ENCODE measurements at places on chromosomes 1 and 21.
A peak's percentile ranks its signal among the peaks of the same experiment; 100 is the strongest.

GRCh38 chr1:23394684-23395083 is 25.0 kb upstream of the ZNF436 start:
- no peak for DNase-seq

DNA sequence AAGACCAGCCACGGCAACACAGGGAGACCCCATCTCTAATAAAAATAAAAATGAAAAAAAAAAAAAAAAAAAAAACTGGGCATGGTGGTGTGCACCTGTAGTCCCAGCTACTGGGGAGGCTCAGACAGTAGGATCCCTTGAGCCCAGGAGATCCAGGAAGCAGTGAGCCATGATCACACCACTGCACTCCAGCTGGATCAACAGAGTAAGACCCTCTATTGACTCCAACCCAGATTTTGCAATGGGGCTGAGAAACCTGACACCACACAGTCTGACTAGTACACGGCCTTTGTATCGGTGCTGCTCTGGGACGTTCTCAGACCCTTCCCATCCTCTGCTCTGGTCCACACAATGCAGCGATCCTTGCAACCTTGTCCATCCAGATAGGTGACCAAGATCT is 31.8 kb downstream of the SPATA21 start:
- DNase-seq, result no peak

DNA sequence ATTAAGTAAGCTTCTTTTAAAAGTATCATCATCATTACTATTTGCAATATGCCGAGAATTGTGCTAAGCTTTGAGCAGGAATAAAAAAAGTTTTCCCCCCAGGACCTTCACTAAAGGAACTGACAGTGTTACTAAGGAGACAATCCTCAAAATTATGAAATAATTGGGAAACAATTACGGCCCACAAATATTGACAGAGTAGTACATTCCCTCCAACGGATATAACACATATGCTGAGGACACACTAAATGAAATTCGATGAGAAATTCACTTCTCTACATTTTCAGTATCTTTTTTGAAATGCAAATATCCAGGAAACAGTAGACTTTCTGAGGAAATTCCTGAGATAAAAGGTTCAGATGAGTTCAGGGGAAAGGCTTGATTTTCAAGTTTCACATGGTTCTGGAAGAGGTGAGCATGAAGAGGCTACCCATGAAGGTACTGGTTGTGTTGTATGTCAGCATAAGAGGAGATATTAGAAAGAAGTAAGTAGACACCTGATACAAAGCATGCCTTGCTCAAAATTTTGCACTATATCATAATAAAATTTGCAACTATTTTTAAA is 171.2 kb upstream of the NR5A2 start:
- DNase-seq, result no peak

DNA sequence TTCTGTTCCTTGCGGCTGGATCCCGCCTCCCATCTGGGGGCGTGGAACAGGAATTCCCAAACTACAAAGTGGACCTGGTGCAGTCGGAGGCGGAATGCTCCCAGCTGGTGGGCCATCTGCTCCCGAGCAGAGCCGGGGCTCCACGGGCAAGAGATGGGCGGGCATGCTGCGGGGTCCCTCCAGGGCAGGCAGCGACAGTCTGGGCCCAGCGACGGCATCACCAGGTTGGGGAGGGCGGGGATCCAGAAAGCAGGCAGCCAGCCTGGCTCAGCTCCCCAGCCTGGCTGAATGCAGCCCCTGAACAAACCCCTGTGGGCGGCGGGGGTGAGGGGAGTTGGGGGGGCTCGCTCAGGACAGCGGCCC is 3.6 kb downstream of the MEGF6 start:
- no peak for DNase-seq

- no peak for DNase-seq
Measured at GRCh38 chr1:34790985-34791384, 1.8 kb upstream of the GJA4 start.

DNA sequence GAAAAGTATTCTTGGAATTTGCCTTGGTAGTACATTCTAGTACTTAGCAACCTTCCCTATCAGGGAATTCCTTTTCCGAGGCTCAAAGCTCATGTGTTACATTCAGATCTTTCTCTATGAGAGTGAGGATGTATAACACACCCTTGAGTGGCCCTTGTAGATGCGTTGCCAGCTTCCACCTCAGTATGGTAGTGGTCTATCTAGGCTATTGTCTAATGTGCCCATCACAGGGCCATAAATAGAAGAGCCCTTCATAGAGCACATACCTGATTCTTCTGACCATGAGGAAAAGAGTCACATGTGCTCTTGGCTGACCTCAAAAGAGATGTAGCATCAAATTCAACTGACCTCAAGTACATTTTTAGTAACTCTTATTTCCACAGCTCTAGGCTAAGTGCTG is 14.0 kb upstream of the ZC3H11B start:
- no peak for DNase-seq

DNA sequence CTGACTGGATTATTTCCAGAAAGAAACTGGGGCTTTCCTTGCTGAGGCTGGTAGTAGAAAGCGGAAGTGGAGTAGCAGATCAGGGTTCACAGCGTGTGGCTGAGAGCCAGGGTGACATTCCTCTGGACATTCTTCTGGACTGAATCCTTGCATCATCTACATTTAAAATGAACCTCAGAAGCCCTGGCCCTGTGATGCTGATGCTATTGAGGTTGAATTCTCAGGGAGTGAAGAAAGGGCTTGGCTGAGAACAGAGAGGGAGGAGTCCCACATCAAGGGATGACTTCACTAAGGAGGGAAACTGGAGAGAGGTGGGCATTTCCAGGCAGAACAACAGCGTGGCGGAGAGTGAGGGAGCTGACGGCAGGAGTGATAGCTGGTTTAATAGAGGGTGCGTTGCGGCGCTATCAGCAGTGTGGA is 102.3 kb upstream of the LMO4 start:
- no peak for DNase-seq

GRCh38 chr1:7613106-7613850 is 157.8 kb upstream of the VAMP3 start:
- no peak for DNase-seq

- DNase-seq, result no peak
Measured at GRCh38 chr1:43434256-43434655, 19.5 kb downstream of the HYI start.

- no peak for DNase-seq
Measured at GRCh38 chr1:36761113-36761512, 273.2 kb downstream of the GRIK3 start.

DNA sequence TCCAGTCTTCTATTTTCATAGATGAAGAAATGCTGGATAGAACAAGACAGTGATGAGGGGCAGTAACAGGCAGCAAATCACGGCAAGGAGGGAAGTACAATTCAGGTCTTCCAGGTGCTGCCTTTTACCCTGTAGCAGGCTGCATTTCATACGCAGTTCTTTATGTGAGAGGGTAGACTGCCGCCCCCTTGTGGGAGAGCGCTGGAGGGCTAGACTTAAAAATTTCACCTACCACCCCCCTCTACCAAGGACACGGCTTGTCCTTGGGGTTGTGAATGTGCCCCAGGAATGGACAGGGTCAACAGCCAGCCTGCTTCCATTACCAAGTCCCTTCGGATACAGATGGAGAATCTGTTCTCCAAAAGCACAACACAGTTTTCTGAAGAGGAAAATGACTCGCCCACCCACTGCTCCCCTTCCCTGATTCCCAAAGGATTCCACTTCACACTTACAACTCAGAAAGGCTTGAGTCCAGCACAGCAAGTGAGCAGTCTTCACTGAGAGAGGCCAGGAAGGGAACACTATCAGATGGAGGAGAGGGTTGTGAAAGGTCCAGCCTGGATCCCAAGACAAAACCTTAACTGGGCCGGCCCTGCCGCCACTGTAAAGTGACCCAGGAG is 7.4 kb downstream of the WDR77 start:
- DNase-seq, result peak; percentile 55

DNA sequence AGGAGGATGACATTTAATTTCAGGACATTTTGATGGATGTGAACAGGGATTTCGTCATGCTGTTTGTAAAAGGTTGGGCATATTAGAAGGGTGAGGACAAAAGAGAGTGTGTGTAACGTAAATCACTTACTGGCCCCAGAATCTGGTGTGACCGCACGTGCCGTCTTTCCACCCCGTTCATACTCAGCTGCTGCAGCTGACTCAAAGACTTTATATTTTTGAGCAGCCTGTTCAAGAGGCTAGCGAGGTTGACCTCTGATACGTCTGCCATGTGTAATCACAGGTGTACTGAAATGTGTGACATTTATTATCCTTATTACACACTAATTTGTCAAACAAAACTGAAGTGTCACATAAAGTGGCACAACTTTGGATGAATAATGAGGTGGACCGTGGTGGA is 66.5 kb upstream of the ERRFI1 start:
- no peak for DNase-seq

DNA sequence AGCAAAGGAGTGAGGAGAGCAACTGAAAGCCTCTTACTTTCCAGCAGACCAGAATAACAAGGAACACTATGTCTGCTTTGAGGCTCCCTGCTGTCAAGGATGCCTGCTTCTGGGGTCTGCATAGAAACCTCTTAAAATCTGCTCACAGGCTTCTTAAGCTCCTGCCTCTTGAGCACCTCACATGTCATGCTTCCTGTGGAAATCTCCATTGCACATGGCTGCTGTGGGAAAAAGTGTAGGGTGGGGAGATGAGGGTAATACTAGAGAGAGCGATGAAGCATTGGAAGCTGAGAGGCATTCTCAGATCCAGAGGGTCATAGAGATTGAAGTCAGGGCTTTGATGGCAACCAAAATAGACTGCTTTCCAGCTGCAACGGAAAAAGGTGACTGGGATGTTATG is 6.2 kb upstream of the HLX start:
- no peak for DNase-seq

DNA sequence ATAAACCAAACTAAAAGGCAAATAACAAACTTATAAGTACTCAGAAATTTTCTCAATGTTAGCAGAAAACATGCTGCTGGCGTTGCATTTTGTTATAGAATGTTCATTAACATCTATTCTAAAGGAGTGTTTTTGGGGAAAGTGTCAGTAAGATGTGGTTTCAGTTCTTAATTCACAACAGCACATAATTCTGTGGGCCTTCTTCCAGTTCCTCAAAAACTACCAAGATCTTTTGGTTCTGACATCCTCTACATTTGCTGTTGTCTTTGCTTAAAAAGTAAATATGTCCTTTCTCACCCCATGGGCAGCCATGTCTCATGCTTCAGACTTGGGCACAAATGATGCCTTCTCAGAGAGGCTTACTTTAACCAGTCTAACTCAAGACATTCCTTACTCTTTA is 152.5 kb downstream of the CDC7 start:
- DNase-seq, result no peak

DNA sequence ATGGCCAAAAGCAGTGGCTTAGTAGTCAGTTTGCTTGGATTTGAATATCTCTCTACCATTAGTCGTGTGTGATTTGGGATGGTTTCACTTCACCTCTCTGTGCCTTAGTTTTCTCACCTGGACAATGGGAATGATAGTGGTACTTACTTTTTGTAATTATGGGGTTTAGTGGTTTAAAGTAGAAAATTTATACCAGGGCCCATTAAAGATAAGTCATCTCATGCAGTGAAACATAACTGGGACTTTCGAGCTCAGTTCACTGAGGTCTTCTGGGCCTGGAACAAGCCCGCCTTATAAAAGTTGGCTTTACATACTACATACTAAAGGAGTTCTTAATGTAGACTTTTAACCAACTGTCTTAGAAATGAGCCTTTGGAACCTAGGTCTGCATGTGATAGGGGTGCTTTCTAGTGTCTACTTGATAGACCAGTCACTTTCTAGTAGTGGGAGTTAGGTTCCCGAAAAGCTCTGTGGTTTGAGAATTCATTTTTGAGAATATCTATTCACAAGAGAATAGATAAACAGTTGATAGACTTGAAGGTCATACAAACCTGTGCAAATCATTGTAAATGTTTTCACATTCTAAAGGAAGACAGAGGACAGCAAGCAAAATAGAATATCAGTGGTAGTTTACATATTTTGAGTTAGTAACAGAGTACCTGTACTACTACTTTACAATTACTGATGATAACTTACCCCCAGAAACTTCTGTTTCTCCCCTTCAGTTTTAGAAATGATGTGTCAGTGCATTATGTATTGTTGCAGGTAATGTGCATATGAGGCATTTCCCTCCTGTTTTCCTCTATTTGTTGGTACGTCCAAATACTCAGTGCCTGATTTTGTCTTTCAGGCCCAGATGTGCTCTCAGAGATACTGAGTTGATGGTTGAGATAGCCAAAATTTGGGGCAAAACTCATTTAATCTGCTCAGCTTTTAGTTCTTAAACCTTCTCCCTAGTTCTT is 48.0 kb downstream of the DYRK1A start:
- DNase-seq, result no peak

DNA sequence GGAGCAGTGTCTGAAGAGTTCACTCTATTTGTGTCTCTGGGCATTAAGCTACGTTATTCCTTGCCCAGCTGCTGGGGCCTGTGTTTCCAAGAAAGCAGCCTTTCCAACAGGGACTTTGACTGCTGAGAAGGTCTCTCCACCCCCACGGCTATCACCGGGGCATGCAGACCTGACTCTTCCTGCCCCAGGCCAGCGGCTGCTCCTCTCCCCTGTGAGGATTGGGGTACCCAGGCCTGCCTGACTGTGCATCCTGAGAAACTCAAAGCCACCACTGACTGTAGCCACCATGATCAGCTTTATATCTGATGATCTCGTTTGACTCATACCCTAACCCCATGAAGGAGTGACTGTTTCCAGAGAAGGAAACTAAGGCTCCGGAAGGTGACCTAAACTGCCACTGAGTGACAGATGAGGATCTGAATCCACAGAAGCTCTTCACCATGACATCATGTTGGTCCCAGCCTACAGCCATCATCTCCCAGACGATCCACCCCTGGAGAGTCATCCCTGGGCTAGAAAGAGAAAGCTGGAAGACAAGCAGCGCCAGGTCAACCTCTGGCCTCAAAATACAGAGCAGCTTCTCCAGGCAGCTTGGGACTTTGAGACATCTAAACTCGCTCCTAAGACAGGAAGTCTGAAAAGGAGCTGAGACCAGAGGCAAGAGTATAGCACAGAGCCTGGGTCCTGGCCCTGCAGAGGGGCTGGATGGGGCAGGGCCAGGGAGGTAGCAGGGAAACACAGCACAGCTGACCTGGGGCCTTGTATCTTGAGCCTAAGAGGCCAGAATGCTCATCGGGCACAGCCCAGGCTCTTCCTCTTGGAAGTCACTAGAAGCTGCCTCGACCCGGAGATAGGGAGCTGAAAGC is 244.0 kb upstream of the VAMP3 start:
- DNase-seq, result no peak

GRCh38 chr1:15053153-15053552 is 100.4 kb upstream of the TMEM51 start:
- DNase-seq, result no peak

DNA sequence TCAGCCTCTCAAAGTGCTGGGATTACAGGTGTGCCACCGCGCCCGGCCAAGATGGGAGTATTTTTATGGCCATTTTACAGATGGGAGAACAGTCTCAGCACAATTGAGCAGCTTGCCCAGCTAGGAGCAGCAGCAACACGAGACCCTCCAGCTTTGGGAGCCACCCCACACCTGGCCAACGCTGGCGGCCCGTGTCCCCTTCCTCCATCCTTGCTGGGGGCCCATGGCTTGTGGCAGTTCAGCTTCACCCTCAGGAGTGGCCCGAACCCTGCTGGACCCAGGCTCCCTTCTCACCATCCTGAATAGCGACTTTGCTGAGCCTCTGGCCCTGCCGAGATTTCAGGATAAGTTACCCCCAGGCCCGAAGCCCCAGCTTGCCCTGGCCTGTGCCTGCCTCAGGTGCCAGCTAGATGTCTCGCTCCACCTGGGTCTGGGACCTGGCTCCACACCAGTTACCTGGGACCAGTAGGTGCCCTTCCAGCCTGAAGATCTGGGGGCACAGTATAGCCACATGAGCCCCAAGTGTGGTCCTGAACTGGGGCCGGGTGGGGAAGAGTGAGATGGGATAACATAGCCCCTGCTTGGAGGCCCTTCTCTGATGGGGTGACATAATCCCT is 19.2 kb downstream of the SLC66A1 start:
- no peak for DNase-seq

All from T-helper 17 cell (primary cell).